ENCODE measurements at places on chromosomes 3 and 15.

- DNase-seq = peak; percentile 99
Measured at GRCh38 chr3:100708989-100709841, at the start of gene TFG. Gene TFG (plus strand): TSS chr3:100709494. CDS start chr3:100713686, 4,192 bp downstream.

GRCh38 chr3:125069452-125069851 is 13.7 kb upstream of the HEG1 start:
- no peak for DNase-seq

GRCh38 chr3:23474580-23475357 is 271.6 kb downstream of the UBE2E2 start:
- DNase-seq = no peak

GRCh38 chr3:150035301-150035779 is 64.6 kb upstream of the PFN2 start:
- DNase-seq = no peak

DNA sequence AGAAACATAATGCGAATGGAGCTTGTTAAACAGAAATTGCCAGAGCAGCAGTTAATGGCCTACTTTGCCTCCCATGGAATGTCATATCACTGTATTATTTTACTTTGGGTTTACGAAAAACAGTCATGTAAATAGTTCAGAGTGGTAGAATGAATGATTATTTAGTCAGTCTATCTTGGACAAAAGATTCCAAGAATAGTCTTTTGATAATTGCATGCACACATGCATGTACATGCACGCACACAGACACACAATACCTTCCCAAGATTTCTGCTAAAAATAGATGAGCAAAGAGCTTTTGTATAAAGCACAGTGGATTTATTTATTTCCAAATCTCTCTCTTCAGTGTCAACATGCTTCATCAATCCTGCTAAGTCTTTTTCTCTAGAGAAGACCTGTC is 800.7 kb downstream of the DIPK2A start:
- no peak for DNase-seq

DNA sequence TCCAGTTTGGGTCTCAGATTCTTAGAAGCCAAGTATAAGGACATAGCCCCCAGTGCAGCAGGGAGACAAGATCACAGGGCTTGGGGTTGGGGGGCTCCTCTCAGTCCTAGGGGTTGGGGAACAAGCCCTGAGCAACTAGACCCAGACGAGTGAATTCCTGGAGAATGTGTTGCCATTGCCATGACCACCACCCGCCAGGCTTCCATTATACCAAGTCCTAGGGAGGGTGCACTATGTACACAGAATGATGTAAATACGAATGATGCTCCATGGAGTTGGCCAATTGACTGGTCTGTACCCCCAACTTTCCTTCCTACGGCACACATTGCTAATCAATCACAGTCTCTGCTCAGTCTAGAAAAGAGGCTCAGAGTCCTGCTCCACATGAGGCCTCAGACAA is 8.8 kb downstream of the IQCF1 start:
- no peak for DNase-seq

- DNase-seq = no peak
Measured at GRCh38 chr3:13637311-13637891, 88.5 kb downstream of the FBLN2 start.

DNA sequence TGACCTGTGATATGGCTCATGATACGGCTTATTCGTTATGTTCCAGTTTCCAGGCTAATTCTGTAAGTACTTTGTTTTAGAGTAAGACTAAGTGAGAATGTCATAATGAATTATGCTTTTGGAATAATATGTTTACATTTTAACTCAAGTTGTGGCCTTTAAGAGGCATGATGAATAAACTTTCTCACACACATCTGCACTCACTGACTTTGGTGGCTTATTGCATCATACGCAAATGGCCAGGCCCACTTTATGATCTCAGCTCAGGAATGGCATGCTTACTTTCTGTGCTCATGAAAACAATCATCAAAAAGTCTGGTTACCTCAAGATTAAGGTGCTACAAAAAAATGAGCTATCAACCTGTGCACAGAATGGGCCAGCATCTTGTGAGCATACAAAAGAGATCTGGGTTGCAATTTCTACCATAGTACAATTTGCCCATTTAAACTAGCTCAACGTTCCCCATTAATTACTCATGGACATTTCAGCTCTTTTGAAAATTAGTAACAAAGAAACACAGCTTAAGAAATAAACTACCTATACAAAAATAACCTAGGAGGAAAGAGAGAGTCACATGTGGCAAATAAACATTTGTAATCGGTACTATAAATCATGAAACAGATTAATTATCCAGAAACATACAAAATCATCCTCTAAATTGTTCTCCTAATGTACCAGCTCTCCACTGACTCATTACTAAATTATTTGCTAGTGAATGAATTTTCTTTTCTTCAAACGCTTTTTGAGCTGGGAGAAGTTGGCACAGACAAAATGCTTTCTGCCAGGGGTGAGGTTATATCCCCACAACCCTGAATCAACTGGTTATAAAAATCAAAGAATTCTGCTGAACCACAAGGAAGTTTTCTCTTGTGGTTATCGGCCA is 439.0 kb upstream of the ADAMTS9 start:
- DNase-seq = no peak

DNA sequence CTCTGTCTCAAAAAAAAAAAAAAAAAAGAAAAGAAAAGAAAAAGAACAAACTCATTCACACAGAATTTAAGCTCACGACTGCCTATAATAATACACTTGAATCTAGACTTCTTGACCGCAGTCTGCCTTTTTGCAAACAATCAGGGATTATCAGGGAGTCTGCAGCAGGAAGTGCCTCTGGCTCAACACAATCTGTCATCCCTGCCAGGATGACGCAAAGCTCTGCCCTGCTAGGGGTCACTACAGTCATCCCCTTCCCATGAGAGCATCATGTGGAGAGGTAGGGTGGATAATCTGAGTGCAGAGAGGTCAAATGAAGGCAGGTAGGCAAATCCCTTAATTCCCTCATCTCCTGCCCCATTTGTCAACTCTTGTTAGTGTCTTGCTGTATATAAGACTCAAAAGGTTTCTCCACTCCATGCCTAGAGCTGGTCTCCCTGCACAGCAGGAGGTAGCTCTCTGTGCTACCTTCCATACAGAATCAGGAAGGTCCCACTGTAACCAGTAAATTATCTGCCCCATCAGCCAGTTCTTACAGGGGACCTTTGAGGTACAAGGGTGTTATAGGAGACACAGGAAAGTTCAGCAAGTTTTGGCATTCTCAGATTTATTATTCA is 4.2 kb downstream of the UBAP1L start:
- DNase-seq = no peak

All from A549 (cell line).